BE2C (cell line): ENCODE measurements at places on chromosomes 4 and X.

DNA sequence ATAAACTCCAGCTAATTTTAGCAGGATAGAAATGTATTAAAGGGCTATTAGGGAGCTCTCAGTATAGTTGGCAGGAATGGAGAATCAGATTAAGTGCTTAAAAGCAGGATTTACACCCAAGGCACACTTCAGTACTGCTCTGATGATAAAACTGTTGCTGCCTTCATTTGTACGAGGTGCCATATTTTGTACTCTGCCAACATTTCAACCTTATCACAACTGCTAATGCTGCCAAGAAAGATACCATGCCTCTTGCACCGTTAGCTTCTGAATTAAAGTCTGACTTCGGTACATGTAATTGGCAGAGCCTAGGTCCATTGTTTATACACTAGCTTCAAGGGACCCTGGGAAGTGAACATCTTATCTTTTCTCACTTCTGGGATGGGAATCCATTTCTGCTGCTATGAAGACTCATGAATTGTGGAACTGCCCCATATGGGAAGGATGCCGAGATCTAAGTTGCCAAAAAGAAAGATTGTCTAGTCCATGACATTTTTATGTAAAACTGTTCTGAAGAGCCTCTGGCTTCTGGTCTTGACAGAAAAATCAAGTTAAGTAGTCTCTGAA lies 624.0 kb upstream of the IGFBP7 start:
- DNase-seq, result no peak

DNA sequence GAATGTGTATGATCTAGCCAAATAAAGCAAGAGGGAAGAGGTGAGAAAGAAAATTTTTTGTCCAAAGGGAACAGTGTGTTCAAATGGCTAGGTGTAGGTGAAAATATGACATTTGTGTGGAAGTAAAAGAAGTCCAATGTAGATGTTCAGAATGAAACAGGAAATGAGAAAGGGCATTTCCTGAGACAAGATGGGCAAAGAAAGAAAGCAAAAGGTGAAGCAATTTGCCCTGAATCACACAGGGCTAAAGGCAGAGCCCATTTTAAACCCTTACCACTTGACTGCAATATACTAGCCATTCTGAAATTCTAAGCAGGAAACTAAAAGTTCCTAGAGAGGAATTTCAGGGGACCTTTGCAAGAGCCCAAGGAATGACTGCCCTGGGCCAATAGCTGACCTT lies 36.0 kb downstream of the CLOCK start:
- no peak for DNase-seq

DNA sequence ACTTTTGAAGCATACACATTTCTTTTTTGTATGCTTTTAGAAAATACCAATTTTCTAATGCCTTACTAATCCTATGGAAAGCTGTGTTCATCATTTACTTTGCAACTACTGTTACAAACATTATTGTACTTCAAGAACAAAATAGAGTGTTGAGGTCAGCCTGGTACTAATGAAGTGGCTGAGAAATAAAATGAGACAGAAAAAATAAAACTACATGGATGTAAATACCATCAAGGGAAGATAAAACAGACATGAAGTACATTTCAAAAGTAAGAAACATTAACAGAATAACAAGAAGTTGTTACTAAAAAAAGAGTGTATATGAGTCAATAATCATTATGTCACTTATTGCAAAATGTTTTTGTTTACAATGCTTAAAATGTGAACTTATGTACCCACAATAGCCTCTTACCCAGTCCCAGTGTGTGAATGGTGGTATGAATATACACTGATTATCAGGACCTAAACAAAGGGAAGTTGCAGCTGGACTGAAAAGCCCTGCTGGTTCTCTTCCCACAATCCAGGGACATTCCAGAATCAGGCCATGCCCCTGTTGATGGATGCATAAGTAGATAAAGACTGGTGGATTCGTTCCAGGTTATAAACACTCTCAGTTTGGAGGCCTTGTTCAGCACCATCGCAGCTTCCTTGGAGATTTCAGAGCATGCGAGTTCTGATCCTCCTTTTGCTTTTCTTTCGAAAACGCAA lies 2.4 kb upstream of the CSN3 start:
- no peak for DNase-seq

DNA sequence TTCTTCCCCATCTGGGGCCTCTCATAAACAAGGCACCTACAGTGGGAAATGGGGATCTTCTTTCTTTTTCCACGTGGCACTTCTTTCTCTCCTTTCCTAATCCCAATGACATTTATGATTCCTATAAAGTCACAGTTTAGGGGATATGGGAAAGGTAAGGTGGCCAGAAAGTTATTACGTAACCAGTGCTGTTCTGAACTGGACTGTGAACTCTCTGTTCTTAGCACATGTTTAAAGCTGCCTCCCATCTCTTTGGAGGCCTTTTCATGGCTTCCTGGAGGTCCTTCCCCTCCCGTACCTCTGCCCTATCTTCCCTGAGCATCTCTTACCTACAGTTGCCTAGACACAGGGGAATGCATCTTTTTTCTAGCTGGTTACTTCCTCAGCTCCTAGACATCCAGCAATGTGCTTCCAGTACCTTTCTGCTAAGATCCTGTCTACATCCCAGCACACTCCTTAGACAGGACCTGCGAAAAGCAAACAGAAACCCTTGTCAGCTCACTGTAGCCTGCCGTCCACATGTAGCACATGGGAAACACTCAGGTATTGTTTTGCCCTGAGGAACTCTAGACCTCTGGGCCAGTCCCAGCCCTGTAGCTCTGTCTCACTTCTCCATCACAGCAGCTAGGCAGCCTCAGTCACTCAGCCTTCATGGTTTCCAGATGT lies 195.4 kb downstream of the NWD2 start:
- DNase-seq, result no peak

DNA sequence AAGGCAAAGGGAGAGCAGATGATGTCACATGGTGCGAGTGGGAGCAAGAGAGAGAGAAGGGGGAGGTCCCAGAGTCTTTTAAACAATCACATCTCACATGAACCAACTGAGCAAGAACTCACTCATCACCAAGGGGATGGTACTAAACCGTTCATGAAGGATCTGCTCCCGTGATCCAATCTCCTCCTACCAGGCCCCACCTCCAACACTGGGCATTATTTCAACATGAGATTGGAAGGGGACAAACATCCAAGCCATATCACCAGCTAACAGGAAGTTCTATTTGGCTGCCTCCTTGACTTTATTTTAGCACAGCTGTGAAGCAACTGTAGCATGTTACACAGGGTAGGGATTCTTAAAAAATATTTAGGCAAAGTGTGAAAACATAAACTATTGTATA lies 102.5 kb downstream of the DDIT4L start:
- no peak for DNase-seq

GRCh38 chr4:172411149-172411548 lies 597.9 kb downstream of the GALNTL6 start:
- peak; percentile 46 for DNase-seq

DNA sequence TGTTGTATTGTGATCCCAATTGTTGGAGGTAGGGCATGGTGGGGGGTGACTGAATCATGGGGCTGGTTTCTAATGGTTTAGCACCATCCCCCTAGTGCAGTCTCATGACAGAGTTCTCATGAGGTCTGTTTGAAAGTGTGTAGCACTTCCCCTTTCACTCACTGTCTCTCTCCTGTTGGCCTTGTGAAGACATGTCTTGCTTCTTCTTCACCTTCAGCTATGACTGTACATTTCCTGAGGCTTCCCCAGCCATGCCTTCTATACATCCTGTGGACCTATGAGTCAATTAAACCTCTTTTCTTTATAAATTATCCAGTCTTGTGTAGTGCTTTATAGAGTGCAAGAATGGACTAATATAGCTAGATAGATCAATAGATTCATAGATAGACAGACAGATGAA lies 230.0 kb downstream of the MAGEE1 start:
- DNase-seq, result no peak

DNA sequence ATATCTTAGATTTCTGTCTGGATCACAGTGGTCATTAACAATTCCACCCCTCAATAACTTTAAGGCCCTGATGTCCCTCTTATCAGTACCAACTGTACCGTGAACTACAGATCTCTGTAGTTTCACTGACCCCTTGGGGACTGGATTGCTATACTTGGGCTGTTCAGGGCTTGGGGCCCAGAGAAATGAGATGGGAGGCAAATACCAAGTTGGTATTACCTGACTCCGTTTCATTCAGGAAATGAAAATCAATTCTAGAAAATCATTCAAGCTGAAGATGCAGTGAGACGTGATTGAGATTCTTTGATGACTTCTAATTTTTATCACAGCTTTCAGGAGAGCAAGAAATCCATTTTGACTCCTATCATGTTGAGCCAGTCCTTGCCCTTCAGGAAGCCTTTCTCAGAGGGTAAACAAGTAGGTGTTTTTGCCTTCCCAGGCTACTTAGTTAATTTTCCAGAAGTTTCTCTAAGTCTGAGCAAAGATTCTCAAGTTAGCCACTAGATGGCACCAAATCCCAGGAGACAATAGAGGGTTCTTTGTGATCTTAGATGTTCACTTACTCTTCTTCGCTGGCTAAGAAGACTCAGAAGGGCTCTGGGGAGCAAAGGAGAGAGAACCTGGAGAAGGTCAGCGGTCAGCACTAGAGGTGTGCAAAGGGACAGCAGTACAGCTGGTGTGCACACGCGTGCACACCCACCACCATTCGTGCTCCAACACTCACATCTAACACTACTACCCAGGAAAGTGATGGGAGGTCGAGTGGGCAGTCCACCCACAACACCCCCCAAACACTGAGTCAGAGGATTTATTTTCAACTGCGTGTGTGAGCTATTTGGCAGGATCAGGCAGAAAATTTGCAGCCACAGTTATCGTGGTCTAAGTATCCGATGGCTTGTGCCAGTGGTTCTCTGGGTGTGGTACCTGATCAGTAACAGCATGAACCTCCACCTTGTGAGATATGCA lies 7.4 kb downstream of the HNRNPH2 start:
- peak; percentile 18 for DNase-seq

DNA sequence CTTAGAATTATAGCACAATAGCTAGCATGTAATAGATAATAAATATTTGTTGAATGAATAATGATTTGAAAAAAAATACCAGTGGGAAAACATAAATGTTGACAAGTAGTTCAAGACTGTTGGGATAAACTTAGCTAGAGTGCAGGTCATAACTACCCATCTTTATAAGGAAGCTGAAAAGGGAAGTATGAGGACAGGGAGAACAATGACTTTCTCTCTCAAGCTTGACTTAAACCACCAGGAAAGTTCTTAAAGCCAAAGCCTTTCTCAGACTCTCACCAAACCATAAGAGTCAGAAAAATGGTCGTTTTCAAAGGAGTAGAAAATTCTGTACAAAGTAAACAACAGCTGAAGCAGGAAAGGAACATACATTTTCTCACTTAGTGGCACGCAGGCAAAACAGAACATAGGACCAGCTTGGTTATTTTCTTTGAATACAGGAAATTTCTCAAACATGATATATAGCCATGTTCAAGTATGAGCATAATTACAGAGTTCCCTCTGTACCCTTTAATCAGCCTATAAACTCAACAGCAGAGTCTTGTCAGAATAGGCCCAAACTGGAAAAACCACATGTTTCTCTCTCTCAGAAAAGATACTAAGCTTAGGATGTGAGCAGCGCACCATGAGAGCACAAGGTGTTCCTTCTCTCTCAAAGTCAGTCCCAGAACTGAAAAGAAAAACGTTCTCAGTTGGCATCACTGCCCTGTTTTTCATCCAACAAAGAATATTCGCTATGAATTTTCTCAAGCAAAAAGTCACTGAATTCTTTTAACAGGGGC lies 28.7 kb downstream of the MAPK10 start:
- DNase-seq, result no peak

DNA sequence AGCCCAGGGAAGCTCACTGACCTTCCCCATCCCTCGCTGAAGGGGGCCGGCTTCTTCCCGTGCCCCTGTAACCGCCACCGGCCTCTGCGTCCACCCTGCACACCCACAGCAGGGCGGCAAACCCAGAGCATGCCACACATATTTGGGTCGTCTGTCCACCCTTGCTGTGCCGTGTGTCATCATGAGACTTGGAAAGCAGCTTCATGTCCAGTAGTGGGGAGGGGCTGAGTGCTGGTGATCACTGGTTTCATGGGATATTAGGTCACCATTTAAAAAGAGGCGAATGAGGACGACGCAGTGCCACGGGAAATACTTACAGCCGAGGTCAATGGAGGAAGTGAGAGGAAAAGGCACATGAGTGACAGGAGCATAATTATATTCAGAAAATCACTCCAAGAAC lies 74.8 kb downstream of the HTRA3 start:
- DNase-seq, result no peak

- DNase-seq, result no peak
These were observed 9.6 kb downstream of the SLC25A5 start for GRCh38 chrX:119477812-119478232.

GRCh38 chr4:99998062-99998867 lies 48.2 kb upstream of the H2AZ1 start:
- DNase-seq, result no peak

DNA sequence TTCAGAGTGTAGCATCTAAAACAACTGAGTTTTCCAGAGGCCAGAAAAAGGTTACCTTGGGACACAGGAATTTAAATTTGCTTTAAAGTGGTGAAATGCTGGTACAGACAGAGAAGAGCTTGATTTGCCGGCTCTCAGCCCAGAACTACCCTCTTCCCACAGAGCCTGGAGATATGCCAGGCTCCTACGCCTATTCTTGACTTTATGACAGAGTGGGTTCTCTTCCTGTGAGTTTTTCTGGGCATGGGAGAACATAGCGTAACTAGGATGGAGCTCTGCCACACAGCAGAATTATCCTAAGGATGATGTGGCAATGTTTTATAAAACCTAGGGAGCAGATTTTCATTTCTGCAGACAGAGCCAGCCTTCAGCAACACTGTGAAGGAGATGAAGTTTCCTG lies 241.8 kb downstream of the GRIA3 start:
- DNase-seq, result no peak

DNA sequence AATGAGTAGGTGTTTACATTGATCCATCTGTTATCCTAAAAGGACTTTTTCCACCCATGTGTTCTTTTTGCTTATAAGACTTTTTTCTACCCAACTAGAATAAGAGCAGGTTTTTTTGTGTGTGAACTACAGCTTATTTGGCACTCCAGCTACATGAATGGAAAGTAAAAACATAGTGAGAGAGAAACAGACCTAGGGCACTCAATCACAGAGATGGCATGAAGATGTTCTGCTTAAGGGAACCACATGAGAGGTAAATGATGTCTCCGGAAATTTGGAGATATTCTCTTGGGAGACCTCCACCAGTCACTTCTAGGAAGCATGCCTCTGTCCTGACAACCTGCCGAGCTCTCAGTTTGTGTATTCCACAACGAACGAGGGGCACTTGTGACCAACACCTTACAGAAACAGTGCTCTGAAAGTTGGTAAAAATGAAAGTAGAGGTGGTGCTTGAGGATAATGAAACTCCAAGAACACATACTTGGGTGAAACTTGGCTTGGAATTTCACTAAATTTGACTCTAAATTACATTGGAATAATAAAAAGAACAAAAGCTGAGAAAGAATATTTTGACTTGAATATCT lies 788.4 kb upstream of the GALNTL6 start:
- no peak for DNase-seq
